ENCODE measurements at places on chromosomes 3 and 15.

DNA sequence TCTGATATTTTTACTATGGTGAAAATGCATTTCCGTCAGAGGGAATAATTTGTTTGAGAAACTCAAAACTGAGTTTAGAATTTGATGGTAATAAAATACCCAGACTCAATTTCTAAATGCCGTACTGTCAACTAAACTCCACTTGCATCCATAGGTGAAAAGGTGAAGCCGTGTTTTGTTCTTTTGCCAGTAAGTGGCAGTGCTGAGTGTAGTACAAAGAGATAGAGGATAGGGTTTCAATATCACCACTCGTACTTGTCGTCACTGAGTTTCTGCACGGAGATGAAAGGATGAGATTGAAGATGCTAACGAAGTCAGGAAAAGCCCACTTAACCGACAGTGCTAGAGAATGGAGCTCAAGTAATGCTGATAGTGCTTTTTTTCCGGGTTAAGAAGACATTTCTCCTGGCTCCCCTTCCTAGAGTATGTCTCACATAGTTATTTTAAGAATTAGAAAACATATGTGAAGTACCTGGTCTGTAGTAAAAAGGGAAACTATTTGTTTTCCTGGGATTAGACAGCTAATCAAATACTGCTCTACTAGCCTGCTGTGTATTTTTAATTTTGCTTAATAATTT lies 345.1 kb downstream of the IL5RA start:
- DNase-seq = no peak

DNA sequence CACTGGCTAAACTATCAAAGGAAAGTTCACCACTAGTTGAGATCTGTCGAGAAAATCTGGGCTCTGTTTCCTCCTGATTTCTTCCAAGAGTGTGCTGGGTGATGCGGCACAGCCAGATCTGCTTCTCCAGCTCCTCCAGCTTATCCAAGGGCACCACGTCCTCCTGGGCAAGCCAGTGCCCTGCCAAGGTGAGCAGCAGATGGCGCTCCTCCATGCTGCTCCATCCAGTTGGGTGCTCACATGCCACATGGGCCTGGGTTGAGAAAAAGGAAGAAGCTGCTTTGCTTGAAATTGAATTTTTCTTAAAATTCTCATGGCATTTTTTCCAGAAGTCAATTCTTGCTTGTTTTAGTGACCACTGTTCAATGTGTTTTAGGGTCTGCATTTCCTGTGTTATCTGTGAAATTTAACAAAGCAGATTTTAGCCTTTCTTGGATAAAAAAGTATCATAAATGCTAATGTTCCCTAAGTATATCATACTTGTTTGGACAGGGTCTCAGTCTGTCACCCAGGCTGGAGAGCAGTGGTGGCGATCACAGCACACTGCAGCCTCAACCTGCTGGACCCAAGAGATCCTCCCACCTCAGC lies 47.3 kb downstream of the EIF3J start:
- peak; percentile 43 for DNase-seq

GRCh38 chr15:27622371-27622770 lies 476.7 kb downstream of the OCA2 start:
- DNase-seq = no peak

GRCh38 chr3:138296639-138297038 lies 33.0 kb downstream of the NME9 start:
- DNase-seq = no peak

- DNase-seq = no peak
These were observed 6.2 kb upstream of the H1-8 start for GRCh38 chr3:129536804-129537203.

GRCh38 chr3:55637906-55638638 lies 151.0 kb upstream of the WNT5A start:
- no peak for DNase-seq

GRCh38 chr3:126533506-126533905 lies 9.6 kb downstream of the CHST13 start:
- no peak for DNase-seq

DNA sequence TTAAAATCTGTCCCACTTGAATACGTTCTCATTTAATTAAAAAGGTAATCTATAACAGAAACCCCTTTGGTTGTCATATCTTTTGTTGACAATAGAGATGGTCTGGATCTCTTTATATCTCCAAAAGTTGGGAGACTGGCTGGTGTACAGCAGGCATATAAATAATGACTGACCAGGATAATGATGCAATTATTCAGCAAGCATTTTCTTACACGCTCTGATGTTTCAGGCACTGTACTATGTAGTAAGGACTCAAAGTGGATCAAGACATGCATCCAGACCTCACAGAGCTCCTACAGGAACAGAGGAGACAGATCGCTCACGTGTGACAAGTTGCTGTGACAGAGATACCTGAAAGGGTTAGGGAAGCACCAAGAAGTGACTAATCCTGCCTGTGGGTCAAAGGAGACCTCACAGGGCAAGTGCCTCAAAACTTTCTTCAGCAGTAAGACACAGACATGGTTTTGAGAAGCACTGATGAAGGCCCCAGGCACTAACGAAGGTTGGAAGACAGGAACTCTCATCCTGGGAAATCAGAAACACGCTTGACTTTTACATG lies 25.7 kb downstream of the VPS39 start:
- DNase-seq = no peak

- no peak for DNase-seq
These were observed 55.3 kb downstream of the CCR4 start for GRCh38 chr3:33006571-33007286.

GRCh38 chr3:192365571-192365970 lies 361.8 kb downstream of the FGF12 start:
- DNase-seq = no peak

GRCh38 chr3:5162102-5162501 lies 25.4 kb upstream of the EDEM1 start:
- DNase-seq = no peak
